ENCODE measurements at places on chromosomes 2 and 18.

- DNase-seq = no peak
Observed at GRCh38 chr2:235835810-235836209, 332.4 kb downstream of the GBX2 start.

DNA sequence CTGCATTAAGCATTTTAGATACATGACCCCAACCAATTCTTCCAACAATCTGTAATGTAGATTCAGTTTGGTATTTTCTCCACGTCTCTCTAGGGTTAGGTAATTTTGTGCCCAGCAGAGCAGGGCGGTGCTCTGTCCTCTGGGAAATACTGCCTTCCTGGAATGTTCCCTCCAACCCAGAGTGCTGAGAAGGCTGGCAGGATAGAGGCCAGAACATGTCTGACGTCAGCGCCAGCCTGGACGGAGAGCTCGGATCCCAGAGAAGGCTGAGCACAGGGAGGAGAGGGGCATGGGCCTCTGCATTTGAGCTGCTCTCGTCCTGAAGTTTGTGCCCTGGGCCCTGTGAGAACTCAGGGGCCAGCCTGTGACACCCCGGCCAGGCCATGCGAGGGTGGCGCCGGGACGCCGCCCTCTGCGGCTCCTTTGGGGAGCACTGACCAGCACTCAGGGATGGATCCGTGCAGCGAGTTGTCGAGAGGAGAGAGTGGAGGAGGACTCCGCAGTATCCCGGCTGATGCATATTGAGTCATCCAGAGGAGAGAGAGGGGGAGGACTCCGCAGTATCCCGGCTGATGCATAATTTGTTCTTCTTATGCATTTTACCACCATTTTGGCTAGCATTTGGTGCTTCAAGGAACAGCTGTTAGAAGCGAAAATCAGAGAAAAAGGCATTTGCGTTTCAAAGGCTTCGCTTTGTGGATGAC, 80.0 kb upstream of the PXDN start:
- DNase-seq = no peak

DNA sequence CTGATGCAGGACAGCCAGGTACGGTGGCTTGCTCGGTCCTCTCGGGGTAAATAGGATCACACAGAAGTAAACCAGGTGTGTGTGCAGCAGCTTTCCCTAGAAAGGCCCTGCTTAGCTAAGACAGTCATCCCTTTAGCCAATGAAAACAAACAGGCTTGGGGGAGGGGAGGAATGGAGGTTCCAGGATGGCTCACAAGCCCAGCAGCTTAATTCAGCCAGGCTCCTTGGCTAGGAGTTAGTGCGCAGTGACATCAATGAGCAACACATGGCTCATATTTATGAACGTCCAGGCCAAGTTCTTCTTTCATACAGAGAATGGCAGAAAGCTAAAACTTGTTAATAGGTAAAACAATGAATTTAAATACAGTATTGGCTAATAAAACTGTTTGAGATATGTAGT, 10.2 kb downstream of the IAH1 start:
- DNase-seq = no peak

DNA sequence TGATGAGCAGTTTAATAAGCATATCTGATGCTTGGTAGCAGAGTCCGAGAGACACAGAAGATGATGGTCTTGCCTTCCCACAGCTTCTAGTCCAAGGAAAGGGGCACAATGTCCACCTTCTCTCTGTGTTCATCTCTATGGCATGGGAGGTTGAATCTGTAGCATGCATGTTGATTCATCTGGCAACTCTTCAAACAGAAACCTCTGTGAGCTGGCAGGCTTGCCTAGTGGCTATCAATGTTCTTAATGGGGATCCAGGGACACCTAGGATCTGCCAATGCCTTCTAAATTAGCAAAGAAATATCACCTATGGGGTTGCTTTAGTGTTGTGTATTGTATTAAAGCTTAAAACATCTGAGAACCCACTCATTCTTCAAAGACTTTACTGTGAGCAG, 170.8 kb downstream of the INO80D start:
- DNase-seq = no peak

GRCh38 chr2:178344121-178344520, 106.9 kb downstream of the PRKRA start:
- DNase-seq = no peak

DNA sequence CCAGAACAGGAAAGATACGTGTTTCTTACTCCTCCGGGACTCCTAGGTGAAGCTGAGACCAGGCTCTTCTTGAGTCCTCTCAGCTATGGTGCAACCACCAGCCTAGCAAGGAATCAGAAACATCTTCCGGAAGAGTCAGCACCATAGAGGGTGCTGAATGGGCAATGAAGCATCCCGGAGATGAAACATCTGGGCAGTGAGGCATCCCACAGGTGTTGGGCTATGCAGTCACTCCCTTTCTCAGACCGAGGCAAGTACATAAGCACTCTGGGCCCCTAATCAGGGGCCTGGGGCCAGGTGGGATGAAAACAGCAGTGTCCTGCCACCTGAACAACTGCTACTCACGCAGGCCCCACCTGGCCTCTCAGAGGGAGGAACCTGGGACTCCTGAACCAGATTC, 1.4 kb upstream of the CAPN10 start:
- no peak for DNase-seq

DNA sequence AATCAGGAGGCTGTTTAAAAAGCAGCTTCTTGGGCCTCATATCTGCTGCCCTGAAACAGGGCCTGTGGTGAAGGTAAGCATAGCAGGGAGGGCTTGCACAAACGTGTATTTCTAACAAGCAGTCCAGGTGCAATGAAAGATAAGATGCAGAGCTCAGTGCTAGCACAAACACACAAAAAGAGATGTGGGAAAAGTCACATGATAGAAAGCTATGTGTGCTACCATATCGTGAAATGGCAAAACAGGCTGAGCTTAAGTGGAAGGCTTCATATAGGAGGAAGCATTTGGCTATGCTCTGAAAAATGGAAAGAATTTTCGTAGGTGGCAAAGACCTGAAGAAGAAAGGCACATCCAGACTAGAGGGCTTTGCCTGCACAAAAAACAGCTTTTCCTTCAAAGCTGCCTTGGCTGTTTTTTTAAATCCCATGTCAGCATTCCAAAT, 10.2 kb downstream of the RSAD2 start:
- DNase-seq = no peak

DNA sequence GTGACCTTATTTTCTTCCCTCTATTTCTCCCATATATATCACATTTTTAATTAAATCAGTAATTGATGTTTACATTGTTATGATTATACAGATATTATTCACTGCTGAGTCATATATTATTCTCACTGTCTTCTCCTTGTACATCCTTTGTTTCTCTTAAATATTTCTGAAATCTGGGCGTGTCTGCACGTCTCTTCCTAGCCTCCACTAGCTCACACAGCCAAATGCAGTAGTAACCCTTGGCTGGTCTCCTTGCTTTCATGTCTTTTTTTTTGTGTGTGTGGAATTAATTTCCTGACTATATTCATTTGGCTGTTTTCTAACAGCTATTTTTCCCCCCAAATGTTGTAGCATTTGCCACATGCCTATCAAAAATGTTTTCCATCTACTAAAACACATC, 15.8 kb downstream of the CCNYL1 start:
- no peak for DNase-seq

DNA sequence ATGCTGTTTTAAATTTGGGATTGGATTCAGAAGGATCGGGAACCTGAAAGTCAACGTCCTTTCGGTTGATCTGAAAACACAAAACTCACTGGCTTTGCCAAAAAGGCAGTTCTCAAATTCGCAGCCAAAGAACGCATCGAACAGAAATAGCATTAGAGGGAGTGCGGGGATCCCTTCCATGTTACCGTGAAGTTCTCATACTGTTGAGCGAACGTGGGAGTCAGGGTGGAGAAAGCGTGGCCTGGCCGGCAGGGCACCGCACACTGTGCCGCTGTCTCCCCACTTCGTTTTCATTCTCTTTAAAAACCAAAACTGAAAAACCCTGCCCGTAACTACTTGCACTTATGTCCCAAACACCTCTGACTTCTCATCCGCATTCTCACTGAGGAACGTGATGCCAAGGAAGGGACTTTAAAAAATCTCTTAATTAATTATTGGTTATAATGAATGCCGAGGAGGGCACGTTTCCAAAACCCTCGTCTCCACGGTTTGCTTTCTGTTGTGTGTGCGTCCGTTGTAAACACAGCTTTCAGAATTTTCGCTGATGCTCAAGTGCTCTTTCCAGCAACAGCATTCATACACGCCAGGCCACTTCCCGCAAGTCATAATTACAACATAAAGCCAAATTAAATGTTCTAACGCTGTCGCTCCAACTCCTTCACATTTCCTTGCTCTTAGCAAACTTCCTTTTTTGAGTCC, 60.9 kb upstream of the TWIST2 start:
- DNase-seq = no peak

DNA sequence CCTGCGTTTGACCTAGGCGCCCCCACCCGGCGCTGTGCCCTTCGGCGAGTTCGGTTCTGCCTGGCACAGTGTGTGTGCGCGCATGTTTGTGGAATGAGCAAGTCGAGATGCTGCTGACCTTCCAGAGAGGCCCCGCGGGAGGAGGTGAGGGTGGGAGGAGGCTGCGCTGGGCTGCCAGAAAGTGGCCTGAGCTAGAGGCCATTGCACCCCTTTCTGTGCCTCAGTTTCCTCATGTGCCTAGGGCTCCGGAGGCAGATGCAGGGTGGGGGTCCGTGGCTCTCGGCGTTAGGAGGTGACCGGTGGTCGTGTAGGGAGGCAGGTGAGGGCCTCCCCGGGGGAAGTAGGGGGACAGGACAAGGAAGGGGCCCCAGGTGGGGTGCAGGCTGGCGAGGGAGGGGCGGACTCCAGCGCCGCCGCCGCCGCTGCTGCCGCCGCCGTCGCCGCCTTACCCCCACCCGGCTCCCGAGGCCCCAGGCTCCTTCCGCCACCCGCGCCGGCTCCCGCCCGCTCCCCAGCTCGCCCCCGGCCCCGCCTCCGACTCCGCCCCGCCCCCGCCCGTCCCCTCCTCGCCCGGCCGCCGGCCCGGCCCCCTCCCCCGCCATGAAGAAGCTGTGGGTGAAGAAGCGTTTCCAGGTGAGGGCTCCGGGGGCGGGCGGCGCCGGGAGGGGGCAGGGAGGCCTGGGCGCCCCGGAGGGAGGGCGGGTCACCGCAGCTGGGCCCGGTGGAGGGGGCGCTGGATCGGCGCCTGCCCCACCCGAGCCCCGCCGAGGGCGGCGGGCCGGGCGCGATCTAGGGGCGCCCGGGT, 7.0 kb downstream of the SPEG start:
- DNase-seq = peak; percentile 44

- no peak for DNase-seq
Observed at GRCh38 chr2:9244985-9245544, 38.5 kb downstream of the ASAP2 start.

DNA sequence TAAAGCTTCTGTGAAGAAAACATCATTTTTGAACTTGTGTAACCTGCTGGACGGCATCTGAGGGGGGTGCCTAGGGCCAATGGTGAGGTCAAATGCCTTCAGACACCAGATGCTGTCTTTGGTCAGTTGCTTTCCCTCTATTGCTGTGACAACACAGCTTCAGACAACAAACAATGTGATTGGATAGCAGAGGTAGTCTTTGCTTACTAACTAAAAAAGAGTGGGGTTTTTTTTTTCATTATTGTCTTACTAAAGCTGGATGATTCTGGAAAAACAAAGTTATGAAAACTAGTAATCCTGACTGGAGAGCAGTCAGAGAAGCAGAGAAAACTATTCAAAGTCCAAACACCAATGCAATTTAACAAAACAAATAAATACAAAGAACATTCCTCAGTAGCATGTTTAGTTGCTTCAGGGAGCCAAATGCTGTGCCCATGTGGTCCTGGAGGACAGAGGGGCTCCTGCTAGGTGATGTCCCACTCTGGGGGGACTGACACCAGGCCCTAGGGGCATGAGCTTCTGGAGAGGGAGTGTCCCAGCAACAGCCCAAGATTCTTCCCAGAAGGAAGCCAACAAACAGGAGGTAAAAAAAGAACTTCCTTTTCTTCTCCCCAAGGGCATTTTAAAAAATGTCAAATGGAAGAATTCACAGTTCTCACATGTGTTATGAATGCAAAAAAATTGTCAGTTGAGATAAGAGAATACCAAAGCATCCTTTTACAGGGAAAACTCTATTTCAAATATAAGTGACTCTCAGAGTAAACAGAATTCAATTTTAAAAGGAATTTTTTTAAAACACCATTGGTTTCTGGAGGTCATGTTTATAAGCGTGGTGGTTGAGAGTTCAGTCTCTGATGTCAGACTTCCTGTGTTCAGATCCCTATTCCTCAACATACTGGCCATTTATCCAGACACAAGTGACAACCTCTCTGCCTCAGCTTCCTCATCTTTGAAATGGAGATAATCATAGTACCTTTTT, 181.1 kb upstream of the PGAP1 start:
- DNase-seq = no peak

DNA sequence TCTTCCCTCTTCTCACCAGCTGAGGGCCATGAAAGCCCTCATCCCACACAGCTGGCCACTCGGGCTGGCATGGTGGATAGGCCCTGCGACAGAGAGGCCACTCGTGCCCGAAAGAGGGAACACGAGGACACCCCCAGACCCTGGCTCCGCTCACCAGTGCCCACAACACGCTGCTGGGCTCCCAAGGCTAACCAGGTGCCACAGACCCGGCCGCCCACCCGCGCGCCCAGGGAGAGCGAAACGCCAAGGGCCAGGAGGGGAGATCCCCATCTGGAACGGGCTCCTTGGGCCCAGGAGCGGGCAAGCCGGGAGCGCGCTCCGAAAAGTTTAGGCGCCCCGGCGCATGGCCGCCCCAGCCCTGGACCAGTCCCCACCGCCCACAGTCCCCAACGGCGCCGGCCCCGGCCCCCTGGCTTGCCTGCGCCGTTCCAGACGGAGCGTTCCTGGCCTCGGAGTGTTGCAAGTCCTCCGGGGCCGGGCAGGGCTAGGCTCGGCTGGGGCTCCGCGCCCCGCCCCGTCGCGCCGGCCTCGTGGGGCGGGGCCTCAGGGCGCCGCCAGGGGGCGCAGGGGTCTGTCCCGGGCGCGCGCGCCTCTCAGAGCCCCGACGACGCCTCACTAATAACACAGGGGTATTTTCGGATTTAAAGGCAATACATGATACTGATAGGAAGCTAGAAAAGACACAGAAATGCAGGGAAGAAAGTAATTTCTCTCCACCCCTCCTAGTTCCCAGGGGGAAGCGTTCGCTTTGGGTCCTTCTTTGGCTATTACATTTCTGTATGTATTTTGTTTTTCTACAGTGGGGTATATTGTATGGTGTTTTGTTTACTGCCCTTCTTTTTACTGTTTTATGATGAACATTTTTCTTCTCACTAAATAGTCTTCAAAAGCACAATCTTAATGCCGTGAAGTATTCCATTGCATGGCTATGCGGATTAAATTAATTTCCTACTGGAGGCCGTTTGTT, at the start of gene TMBIM1:
Gene TMBIM1, minus strand, starts transcription at position 456 of the 967 bp plus-strand sequence. CDS start 10,362 bp downstream, outside the sequence.
- peak; percentile 78 for DNase-seq
